ENCODE measurements at places on chromosomes 7 and 10.

GRCh38 chr10:88064608-88065382 lies 201.4 kb downstream of the PTEN start:
- peak; percentile 80 for DNase-seq

- DNase-seq = no peak
These were observed 89.7 kb downstream of the PTPRE start for GRCh38 chr10:127996586-127996985.

DNA sequence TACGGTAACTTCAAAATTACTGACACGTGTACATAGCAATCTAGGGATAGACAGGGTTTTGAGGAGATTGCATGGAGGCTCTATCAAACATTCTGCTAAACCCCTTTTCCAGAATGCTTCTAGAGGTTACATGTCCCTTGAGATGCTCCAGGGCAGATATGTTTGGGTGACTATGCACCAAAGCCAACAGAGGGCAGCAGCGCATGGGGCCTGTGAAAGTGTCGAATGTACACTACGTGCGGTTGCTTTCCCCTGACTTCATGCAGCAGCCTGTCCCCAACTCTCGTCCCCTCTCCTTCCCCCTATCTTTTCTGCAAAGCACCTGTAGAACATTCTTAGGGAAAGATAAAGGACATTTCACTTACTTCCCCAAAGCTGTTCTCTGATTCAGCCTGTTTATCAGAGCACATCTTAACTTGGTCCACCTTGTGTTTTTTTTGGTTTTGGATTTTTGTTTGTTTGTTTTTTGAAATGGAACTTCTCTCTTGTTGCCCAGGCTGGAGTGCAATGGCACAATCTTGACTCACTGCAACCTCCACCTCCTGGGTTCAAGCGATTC lies 90.2 kb downstream of the UBE3C start:
- DNase-seq = peak; percentile 20

DNA sequence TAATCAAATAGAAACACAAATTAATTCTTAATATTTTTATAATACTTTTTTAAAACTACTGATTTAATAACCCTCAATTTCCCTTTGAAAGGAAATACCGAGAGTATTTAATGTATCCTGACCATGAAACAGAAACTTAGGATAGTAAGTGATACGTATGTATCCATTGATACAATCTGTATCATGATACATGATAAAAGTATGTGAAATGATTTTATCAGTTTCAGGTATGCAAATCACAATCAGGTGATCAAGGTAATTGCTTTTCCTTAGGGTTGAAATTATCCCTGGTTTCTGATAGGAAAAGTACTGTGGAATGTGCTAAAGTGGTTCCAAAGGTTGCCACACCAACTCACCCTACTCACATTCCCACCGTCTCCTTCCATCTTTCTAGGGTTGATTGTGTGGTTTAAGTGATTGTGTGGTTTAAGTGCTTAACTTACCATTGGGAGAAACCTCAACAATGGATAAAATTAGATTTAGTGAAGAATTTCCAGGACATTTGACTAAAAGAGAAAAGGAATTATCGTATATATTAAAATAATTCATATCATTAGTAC lies 138.3 kb downstream of the LRRN3 start:
- no peak for DNase-seq

DNA sequence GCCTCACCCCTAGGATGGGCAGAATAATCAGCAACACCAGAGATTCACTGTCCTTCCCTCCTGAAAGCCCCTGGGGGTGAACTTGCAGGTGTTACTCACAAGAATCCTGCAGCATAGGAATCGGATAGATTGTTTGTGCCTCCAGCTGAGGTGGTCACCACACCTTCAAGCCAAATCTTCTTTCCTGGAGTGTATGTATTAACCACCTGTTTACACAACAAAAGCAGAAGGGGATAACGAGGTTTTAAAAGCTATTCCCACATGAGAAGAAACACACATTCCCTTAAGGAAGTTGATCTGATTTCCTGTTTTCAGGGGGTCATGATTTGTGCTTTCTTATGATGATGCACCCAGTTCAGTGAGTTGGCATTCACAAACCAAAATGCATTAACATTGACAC lies 173.8 kb upstream of the HPS1 start:
- DNase-seq = no peak

Data from NCI-H1694 (cell line).